ENCODE measurements at places on chromosomes 6 and 20. TPM values are rescaled to one million over a fixed set of nuclear protein-coding genes. Genes with fewer than 3 reads are reported as not detected.

The ZKSCAN3 gene
- 9.8 TPM for polyA plus RNA-seq

The SLC16A10 gene
- polyA plus RNA-seq = 25.0 TPM

The CALHM5 gene
- 3.3 TPM for polyA plus RNA-seq

The CD93 gene
- 44.4 TPM for polyA plus RNA-seq

The COL9A3 gene
- polyA plus RNA-seq = 19.5 TPM

The SDCBP2 gene
- polyA plus RNA-seq = 2.2 TPM

The LTB gene
- 1.4 TPM for polyA plus RNA-seq

The RPS6KA2 gene
- polyA plus RNA-seq = 35.9 TPM

The SCRT2 gene
- polyA plus RNA-seq = 0.04 TPM

The RAET1L gene
- not detected for polyA plus RNA-seq

The NTSR1 gene
- 1.2 TPM for polyA plus RNA-seq

The MRPS26 gene
- 49.1 TPM for polyA plus RNA-seq

The CLPSL1 gene
- polyA plus RNA-seq = 1.8 TPM

The SUMO4 gene
- 0.71 TPM for polyA plus RNA-seq

The LRFN2 gene
- polyA plus RNA-seq = 1.0 TPM

The EPPIN gene
- 0.10 TPM for polyA plus RNA-seq

The ADGB gene
- 0.50 TPM for polyA plus RNA-seq

The TFAP2A gene
- polyA plus RNA-seq = 27.9 TPM

The ECT2L gene
- 0.14 TPM for polyA plus RNA-seq

The ENPP5 gene
- polyA plus RNA-seq = 16.8 TPM

The TMEM244 gene
- polyA plus RNA-seq = not detected

The TUBB gene
- 1,298 TPM for polyA plus RNA-seq

The PNPLA1 gene
- polyA plus RNA-seq = 2.1 TPM

The MUCL3 gene
- 0.07 TPM for polyA plus RNA-seq

The SPTLC3 gene
- polyA plus RNA-seq = 20.1 TPM

The FOXA2 gene
- not detected for polyA plus RNA-seq

The PHACTR2 gene
- polyA plus RNA-seq = 39.0 TPM

The BTN1A1 gene
- 0.16 TPM for polyA plus RNA-seq

Data from right renal cortex interstitium (tissue), 3 donors.